Left colon (tissue), 2 donors: ENCODE measurements at places on chromosomes 2 and 18.

DNA sequence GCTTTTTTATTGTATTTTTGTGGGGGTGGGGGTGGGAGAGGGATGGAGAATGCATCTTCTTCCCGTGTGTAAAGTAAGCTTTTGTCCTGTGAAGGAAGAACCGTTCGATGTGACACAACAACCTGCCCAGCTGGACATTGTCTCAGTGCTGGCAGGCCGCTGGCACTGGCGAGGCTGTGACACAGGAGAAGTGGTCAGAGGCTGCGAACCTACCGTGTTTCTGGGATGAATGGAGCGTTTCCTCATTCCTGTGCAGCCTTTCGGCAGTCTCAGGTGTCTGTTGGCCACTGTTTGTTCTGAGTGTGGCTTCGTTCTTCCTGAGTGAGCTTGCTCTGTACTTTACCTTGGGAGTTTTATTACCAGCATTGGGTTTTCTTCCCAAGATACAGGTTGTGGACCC lies 8.0 kb downstream of the RAMP1 start:
- DNase-seq, result no peak

DNA sequence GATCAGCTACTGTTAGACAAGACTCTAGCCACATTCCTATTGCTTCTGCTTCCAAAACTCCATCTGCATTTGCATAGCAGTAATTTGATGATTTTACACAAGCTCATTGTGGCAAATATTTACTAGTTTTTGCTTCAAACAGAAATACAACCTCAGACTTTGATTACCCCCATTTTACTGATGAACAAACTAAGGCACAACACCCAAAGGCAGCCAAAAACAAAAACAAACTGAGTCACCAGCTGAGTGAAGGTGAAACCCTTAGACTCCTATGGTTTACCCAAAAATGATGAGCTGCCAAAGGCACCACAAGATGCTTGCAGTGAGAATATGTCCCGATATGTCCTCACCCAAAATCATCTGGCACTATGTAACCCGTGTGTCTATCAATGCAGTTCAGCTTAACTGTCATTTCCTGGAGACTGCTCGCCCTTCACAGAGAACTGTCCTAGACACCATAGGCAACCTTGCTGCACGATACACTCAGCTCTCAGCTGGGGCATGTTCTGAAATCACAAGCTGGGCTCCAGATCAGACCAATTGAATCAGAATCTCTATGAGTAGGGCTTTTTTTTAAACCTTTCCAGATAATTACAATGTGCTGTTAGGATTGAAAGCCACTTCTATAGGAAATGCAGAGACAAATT lies 4.1 kb upstream of the EVA1A start:
- no peak for DNase-seq

DNA sequence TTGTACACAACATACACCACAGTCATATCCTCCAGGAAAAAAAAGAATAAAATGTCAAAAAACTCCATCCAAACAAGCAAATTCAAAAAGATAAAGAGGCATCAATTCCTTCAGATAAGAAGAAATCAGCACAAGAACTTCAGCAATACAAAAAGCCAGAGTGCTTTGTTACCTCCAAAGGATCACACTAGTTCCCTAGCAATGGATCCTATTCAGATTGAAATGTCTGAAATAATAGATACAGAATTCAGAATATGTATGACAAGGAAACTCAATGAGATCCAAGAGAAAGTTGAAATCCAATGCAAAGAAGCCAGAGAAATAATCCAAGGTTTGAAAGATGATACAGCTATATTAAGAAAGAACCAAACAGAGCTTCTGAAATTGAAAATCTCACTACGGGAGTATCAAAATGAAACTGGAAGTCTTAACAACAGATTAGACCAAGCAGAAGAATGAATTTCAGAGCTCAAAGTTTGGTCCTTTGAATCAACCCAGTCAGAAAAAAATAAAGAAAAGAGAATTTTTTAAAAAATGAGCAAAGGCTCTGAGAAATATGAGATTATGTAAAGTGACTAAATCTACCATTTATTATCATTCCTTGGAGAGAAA lies 80.6 kb downstream of the TRABD2A start:
- DNase-seq, result no peak

DNA sequence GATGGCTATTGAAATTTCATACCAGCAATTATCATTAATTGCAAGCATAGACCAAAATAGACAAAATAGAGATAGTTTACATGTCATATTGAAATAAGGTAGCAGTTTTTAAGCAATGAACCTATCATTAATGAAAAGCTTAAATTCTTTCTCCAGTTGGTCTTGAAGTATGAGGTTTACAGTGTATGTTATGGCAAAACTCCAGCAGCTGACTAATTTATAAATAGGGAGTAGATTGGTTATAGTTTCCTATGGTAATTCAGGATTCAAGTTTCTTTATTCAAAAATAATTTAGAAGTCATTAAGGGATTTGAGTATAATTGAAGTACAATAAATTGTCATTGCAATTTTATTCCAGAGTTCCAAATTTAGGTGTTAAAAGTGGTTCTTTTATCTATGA lies 69.6 kb upstream of the COL5A2 start:
- DNase-seq, result no peak

DNA sequence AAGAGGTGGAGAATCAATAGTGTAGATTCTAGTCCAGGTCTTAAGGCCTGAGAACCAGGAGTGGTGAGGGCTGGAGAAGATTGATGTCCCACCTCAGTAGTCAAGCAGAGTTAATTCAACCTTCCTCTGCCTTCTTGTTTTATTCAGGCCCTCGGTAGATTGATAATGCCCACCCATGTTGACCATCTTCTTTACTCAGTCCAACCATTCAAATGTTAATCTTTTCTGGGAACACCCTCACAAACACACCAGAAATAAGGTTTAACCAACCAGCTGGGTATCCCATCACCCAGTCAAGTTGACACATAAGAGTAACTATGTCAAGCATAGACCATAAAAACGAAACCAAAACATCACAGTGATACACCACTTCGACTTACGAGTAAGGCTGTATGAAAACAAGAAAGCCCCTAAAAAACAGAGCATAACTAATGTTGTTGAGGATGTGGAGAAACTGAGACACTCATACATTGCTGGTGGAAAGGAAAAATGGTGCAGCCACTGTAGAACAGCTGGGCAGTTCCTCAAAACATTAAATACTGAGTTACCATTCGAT lies 57.5 kb downstream of the SLC35F5 start:
- no peak for DNase-seq

DNA sequence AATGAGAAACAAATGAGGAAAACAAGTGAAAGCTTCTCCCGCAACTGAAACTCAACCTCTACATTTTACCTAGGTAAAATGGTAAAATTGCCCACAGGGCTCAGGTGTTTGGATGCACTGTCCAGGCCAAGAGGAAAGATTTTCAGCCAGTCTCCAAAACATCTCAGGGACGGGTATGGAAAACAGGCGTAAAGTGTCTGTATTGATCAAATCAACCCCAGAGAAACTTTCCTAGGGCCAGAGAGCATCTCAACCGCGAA lies 361 bp upstream of the HAT1 start:
- no peak for DNase-seq

DNA sequence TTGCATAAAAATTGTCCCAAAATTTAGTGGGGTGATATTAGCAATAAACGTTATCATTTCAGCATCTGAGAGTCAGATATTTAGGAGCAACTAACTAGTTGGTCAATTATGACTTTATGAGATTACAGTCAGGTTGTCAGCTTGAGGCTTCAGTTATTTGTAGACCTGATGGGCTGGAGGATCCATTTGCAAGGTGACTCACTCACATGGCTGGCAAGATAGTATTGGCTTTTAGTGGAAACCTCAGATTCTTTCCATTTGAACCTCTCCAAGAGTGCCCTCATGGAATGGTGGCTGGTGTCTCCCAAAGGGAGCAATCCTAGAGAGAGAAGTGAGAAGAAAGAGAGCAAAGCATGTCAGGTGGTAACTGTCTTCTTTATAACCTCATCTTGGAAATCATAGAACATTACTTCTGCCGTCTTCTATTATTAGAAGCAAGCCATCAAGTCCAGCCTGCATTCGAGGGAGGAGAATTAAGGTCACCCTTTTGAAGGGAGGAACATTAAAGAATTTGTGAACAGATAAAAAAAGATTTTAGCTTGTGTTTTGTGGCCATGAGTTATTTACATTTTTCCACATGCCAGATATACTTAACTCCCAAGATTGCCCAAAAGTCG lies 92.5 kb downstream of the HAUS1 start:
- DNase-seq, result no peak

- DNase-seq, result peak; percentile 38
These were observed 200.0 kb downstream of the GLI2 start for GRCh38 chr2:120935339-120936313.

DNA sequence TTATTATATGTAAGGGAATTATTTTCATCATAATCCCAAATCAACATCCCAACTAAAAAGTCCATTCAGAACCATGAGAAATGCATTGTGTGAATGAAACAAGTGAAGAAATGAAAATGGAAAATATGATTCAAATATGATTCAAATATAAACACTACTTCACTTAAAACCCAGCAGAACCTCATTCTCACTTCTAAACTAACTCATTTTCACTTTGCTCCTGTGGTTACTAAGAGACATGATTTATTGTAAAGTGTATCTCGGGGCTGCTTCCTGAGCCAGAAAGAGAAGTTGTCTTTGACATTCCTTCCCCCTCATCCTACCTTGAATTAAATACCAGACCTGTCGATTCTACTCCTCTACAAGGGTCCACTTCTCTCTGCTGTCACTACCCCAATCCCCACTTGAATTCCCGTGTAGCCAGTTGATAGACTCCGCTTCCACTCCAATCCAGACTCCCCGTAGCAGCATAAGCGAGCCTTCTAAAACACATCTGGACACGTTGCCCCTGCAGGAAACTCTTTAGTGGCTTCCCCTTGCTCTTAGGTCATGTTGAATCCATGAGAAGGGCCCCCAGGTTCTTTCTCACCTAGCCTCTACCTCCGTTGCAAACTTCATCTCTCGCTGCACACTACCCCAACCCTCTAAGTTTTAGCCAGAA lies 697.0 kb upstream of the ID2 start:
- no peak for DNase-seq

DNA sequence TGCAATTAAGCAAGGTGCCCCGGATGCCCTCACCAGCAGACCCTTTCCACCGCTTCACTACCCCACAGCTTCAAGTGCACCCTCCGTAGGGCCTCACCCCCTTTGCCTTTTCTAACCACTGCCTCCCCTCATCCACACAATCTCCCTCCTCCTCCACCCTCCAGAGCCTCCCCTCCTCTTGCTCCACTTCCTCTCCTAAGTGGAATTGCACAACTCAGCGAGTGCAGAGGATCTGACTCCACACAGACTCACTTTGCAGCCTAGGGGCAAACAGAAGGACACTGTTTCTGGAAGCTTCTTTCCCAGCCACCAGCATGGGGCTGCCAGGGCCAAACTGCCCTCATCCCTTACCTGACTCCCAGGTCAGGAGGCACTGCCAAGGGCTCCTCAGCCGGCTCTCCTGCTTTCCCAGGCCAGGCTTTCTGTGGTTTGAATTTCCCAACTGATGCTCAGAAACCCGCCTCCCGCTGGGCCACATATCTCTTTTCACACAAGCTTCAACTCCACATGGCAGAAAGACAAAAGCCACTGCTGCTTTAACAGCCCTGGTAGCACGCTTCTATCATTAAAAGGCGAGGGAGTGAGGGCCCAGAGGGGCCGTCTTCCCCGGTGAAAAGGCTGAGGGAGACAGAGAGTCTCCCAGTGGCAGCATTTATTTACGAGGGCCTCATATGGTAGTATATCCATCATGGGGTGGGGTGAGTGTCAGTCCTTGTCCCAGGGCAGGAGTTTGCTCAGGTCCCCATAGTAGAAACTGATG lies 74.7 kb upstream of the MGAT4A start:
- DNase-seq, result no peak

GRCh38 chr2:58228299-58228698 lies 12.8 kb downstream of the FANCL start:
- DNase-seq, result no peak

DNA sequence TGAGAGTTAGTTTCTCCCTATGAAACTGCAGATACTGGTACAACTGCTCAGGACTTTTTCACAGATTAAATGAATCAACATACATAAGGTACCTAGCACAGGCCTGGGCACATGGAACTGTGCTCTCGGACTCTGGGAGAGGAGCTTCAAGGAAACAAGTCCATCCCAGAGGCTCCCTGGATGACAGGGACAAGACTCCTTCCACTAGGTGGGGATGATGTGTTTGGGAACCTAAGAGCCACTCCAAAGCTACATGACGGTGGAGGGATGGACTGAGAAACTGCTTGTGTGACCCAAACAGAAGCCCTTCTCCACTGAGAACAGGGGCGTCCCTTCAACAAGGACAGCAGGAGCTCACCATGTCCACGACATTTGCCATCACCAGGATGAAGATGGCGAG lies 37.1 kb downstream of the CENPO start:
- DNase-seq, result no peak

- no peak for DNase-seq
These were observed 63.2 kb downstream of the MBD2 start for GRCh38 chr18:54161267-54161666.

GRCh38 chr2:171835386-171835785 lies 58.7 kb downstream of the SLC25A12 start:
- no peak for DNase-seq

DNA sequence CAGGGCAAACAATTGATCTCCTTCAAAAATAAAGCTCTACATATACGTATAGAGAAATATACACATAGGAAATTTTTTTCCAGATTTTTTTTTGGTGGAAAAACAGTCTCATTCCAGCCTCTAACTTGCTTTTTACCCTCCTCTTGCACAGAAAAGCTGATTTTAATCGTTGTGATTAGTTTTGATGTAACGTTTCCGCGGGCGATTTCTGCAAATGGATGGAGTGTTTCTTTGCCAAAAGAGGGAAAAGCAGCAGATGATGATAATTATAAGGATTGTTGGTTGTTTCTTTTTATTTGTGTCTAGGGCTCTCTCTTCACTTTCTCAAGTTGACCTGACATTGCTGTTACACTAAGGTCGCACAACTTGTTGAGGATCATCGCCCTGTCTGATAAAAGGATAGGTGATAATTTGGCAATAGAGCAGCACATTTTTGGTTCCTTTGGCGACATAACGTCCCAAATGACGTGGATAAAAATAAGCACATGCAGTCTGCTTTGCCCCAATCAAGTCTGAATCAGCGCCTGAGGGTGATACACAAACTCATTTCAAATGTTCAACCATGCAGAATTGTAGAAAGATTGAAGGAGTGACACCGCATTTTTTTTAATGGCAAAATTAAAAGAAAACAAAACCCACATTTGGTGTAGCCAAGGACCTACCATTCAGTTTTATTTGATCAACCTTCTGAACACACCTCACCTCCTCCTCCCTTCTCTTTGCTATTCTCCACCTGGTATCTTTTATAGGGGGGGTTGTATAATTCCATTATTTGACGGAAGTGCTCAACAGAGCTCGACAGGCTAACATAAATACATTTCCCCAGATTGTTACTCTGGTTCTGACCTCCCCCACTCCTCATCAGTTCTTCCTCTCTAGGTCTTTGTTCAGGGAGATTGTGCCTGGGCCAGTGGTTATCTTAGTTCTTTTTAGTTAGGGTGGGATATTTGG lies 109.6 kb upstream of the KCTD1 start:
- DNase-seq, result no peak
